ENCODE measurements at places on chromosomes 13 and 19.

- no peak for DNase-seq
Observed at GRCh38 chr13:48346583-48346982, 43.0 kb downstream of the RB1 start.

DNA sequence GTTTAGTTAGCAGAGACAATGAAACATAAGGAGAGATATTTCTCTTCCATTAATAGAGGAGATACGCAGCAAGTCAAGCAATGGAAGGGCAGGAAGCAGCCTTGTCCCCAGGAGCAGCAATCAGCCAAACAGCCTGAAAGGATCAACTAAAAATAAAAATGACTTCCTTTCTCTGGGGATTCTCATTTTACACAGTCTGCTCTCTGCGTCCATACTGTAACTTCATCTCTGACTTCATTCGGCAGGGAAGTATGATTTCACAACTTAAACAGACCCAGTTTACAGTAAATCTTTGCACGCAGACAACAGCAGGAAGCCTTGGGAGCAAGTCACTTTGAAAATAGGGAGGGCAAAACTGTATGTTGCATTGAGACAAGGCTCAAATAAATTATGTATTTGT is 826.7 kb downstream of the DIAPH3 start:
- no peak for DNase-seq

GRCh38 chr19:44813070-44813840 is 4.4 kb downstream of the BCAM start:
- no peak for DNase-seq

DNA sequence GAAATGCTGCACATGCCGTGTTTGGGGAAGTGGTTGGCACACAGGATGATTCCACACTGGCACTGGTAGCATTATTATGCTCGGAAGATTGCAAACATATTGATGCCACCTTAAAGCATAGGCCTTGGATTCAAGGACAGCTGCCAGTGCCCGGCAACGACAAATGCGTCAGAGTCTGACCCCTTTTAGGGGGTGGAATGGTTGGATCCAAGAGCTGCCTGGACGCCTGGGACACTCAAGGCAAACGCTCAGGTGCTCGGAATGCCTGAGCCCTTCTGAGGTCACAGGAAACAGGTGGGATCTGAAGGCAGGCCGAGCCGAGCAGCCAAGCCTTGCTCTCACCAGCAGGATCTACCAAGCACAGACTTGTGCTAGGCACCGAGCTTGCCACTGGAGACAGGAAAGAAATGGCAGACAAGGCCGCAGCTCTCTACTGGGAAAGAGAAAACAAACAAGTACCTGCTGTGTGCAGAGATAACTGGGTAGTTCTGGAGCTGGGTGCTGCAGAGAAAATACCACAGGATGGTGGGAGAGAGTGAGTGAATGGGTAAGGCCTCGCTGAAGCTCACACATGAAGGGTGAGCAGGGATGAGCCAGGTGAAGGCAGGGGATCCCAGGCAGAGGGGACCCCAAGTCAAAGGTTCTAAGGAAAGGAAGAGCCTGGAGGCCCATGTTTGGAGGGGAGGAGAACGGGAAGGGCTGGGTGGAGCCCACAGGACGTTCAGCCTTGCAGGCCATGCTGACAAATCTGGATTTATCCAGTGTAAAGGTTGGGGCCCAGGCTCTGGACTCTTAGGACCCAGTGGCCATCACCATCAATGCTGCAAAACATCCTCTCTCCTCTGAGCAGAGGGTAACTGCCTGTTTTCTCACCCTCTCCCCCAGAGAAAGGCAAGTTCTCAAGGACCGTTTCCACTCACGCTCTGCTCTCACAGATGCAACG is 9.2 kb downstream of the RANBP3 start:
- no peak for DNase-seq

GRCh38 chr13:114185182-114185971 is 6.3 kb downstream of the CFAP97D2 start:
- DNase-seq = no peak

DNA sequence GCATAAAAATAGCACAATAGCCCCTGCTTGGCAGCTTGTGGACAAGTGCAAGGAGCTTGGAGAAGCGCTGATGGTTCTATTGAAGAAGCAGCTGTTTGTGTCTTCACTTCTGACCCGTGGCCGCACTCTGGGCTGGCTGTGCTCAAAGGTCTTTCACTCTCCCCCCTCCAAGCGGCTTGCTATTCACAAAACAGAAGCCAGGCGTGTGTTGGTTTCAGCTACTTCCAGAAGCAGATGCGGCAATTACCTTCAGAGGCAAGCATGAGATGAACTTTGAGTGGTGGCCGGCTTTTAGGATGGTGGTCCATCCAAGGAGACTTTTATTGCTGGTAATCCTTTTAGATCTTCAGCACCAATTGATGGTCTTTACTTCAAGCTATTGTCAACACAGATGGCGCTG is 188.5 kb upstream of the ARGLU1 start:
- no peak for DNase-seq

GRCh38 chr13:62482351-62482750 is 1066.7 kb upstream of the PCDH20 start:
- DNase-seq = no peak

- no peak for DNase-seq
Observed at GRCh38 chr13:23999424-23999823, 102.1 kb upstream of the C1QTNF9B start.

GRCh38 chr19:12606796-12607195 is 3.8 kb downstream of the ZNF490 start:
- DNase-seq = no peak

DNA sequence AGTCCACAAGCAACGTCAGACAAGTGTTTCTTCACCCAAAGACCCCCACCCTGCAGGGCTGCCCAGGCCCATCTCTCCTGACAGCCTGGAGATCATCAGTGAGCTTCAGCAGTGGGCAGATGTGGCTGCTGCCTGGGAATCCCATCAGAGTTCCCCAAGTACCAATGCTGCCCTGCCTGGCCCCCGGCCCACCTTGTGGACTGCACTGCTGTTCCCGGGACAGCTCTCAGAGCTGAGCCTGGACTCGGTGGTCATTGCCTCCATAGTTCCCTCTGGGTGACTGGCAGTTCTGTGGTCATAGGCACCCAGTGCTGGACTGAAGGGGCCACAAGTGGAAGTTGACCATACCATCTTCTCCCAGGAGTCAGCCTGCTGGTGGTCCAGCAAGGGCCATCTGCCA is 24.5 kb upstream of the ZNF492 start:
- no peak for DNase-seq

- DNase-seq = no peak
Observed at GRCh38 chr13:58804832-58805231, 1173.3 kb downstream of the PCDH17 start.

DNA sequence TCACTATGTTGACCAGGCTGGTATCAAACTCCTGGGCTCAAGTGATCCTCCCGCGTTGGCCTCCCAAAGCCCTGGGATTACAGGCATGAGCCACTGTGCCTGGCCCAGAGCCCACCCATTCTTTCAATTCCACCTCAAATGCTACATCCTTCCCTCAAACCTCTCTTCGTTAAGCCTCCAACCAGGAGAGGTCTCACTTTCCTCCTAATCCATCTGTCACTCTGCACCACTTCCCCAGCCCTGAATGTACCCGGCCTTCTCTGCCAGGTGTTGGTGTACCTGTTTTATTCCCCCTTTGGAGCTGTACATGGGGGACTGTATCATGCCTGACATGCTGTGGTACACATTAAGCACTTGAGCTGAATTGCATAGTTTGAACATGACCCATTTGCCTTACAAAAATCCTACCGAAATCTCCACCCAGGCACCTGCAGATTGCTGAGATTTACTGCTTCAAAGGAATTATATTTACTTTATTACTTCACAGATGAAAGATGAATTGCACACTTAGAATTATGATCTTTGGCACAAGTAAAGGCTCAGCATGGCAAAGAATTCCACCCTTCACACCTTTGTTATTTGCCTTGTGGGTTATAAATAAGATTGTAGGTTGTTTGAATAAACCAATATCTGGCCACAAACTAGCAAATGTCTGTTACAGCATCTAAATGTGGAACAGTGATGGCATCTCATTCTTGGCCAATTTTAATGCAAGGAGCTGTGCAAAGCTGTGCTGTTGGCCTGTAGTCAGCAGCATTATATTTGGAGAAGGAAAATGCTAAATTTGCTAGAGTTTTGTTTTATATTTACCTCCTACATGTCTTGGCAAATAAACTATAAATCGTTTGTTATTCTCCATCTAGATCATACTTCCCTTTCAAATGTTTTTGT is 15.6 kb upstream of the WASF3 start:
- DNase-seq = no peak

DNA sequence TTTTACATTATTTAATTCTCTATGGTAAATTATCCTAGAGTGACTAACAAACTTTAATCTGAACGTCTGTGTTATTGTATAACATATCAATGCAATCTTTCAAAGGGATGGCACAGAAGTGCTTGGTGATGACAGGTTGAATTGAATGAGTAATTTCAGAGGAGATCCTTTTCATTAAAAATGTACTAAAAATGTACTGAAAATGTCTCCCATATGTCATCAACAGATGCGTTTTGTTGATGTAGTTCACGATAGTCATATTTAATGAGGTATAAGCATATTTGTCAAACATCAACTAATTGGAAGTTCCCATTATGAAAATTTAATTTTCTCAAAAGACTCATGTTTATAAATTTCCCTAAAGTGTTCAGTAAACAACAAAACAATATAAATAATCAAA is 1434.7 kb upstream of the PCDH20 start:
- no peak for DNase-seq

GRCh38 chr13:97414392-97414791 is 19.6 kb upstream of the RAP2A start:
- no peak for DNase-seq

GRCh38 chr13:110258876-110259631 is 47.9 kb downstream of the COL4A1 start:
- DNase-seq = no peak

DNA sequence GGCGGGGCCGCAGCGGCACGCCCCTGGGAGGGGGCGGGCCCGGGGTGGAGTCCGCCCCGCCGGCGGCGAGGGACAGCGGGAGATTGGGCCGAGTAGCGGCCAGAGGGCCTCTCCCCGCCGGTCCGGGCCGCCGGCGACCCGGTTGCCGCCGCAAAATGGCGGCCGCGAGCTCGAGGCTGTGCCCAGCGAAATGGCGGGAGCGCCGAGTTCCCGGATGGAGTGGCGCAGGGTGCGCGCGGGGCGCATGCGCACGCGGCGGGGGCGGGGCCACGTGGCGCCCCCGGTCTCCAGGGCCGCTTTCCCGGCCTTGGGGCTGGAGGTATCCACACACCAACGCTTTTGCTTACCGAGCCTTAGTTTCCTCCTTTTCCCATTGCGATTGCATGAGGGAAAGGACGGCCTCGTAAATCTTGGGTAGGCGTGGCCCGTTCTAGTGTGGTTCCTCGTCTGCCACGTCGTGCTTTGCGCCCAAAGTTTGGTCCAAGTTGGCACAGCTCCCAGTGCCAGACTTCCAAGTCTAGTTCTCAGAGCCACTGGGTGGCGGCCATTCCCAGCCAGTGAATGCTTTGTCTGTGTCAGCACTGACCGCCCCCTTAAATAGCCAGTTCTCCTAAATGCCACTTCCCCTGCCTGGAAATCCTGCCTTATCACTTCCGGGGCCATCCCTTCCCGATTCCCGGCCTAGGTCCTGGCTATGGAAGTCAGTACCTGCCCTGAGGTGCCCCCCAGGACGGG is 513 bp downstream of the CIRBP start:
- DNase-seq = peak; percentile 80

DNA sequence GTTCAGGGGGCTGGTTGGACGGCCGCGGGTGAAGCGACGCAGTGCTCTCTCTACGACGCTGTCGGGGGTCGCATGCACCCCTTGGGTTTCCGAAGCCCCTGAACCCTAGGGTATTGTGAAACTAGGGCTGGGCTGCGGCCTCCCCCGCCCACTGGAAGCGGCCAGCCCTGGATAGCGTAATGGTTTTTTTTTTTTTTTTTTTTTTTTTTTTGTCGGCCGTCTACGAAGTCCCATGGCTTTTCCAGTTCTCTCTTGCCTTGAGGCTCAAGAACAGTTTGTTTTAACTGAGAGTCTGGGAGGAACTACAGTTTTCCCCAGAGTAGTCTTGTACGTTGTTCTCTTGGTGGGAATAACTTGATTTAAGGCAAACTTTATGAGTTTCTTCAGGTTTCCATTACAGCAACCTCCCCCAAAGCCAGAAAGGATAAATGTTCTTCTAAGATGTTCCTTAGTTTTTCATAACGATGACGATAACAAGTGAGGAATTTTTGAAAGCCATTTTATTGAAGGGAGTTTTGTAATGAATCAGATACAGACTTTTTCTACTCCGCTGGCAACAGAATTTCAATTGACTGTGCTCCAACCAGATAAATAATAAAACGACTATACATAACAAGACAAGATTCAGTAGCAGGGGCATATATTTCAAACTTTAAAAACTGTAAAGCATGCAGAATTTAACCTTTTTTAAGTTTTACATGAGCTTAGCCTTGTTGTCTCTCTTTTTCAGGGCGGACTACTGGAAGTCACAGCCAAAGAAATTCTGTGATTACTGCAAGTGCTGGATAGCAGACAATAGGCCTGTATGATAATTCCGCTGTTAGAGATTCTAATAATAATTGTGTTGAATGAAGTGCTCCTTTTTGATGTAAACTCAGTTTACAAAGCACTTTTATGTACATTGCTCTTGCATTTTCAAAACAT is 867 bp downstream of the WBP4 start:
- DNase-seq = no peak

GRCh38 chr19:31613683-31614219 is 264.5 kb upstream of the TSHZ3 start:
- DNase-seq = no peak

- no peak for DNase-seq
Observed at GRCh38 chr19:29676586-29676985, 11.3 kb downstream of the PLEKHF1 start.

GRCh38 chr19:2235381-2236063 is 607 bp downstream of the PLEKHJ1 start:
- no peak for DNase-seq

- no peak for DNase-seq
Observed at GRCh38 chr19:6228551-6229215, 51.1 kb downstream of the MLLT1 start.

GRCh38 chr13:96273196-96273595 is 183.3 kb downstream of the HS6ST3 start:
- no peak for DNase-seq

GRCh38 chr19:12757544-12758274 is 6.1 kb downstream of the BEST2 start:
- DNase-seq = peak; percentile 36

DNA sequence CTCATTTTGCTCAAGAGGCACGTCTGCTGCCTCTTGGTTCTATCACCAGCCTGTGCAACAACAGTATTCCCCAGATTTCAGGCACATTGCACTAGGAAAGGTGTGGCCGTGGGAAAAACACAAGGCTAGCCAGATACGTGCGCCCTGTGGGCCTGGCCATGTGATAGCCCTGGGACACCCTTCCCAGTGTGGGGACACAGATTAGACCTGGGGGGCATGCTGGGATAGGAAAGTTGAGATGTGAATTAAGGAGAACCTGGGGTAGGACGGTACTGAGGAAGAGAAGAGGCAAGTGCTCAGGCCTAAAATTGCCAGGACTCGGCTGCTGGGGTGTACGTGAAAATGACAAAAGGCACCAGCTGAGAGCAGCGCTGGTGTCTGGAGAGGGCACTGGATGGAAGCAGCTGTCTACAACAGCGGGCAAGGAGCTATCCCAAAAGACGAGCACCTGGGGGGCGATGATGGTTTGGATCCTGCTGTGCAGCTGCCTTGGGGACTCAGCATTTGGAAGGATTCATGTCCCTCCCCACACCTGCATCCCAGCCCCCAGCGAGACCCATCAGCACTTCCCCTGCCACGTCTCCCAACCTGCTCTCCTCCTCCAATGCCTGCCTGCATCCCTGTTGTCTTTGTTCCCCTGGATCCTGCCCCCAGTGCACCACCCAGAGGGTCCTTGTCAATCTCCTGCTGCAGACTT is 54.3 kb downstream of the GGACT start:
- no peak for DNase-seq

- DNase-seq = no peak
Observed at GRCh38 chr19:3397266-3398022, 31.1 kb downstream of the NFIC start.

- DNase-seq = no peak
Observed at GRCh38 chr19:2306281-2306806, 1.6 kb downstream of the LINGO3 start.
